H1 (cell line): ENCODE measurements at places on chromosomes 16 and 17. TPM values are rescaled to one million over a fixed set of nuclear protein-coding genes. Genes with fewer than 3 reads are reported as not detected.

DNA sequence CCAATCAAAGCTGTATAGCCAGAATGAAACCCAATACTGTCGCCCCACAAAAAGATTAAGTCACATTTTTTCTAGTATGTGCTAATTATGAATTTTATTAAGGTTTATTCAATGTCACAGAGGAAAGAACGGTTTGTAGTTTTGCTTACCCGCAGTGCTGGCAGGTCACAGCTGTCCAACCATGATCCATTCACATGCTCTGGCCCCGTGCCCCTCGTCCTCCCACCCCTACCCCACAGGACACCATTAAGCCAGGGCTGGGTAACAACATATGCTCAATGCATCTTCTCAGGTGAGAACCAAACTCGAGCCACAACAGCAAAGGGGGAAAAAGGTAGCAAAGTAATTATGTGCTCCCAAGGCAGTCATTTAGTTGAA is 589 bp upstream of the FBF1 start:
- no peak for DNase-seq
- H3K27ac ChIP-seq, result no peak overlapping the region
- H3K27me3 ChIP-seq, result no peaks in the 10 kb centered on the region
- H3K36me3 ChIP-seq, result peaks cover 12% of the 10 kb centered on the region

- no peaks in the 10 kb centered on the region for H3K4me1 ChIP-seq
- H3K36me3 ChIP-seq, result no peaks in the 10 kb centered on the region
- H3K4me3 ChIP-seq, result no peak overlapping the region
- no peak for DNase-seq
- H3K27me3 ChIP-seq, result no peaks in the 10 kb centered on the region; the same call in 1 of the 2 replicates
These were observed 228.2 kb upstream of the GSE1 start for GRCh38 chr16:85384833-85385462.

DNA sequence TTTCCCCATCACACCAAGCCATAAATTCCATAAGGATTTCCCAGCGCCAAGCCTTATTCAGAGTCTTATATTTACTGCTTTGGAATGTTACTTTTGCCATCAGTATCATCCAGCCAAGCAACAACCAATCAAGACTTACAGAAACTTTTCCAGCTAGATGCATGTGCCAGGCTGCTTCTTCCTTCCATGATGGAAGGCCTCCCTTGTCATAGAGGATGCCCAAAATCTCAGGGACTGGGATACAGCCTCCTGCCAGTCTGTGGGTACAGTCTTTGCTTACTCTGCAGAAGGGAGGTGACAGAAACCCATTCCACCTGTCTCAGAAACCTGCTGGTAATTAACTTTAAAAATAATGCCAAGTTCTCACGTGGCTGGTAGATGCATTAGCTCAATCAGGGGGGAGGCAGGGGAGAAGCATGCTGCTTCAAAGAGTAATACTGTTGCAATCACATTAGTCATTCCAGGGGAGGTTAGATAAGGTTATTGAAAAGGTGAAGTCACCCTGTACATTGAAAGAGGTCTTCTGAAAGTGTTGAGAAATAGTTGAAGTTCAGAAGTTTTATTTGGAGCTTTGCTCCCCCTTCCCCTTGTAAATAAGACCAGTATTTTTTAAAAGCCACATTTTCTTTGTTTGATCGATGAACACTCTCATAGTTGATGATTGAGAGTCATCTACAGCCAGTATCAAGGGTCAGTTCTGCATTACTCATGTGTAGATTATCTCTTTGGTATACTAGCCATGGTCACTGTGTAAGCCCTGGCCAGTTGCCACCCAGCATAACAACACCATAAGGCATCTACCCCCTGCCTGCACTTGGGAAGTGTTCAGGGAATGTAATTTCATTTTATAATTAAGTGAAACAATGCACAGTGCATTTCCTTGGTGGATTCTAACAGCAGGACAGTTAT is 22.2 kb downstream of the HLF start:
- no peaks in the 10 kb centered on the region for H3K36me3 ChIP-seq
- H3K4me1 ChIP-seq, result no peaks in the 10 kb centered on the region
- no peaks in the 10 kb centered on the region for H3K27me3 ChIP-seq
- H3K27ac ChIP-seq, result no peak overlapping the region
- no peak for DNase-seq

DNA sequence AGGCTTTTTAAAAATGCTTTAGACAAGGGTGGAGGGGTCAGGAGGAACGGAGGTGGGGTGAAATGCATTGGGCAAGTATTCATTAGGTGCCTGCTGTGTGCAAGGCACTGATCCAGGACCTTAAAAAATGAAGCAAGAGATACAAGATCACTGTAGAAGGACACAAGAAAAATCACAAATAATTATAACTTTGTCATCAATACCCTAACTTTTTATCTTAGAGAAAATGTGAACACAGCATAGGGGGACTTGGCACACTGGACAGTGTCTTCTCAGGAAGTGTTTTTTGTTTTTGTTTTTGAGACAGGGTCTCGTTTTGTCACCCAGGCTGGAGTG is 7.0 kb downstream of the EPOP start:
- DNase-seq, result no peak
- peaks cover 9% of the 10 kb centered on the region for H3K4me1 ChIP-seq
- no peaks in the 10 kb centered on the region for H3K36me3 ChIP-seq
- H3K4me3 ChIP-seq, result no peak overlapping the region

The CBX2 gene
- 83.9 and 85.9 TPM in 2 replicates for total RNA-seq

The STX1B gene
- 18.0 and 20.2 TPM in 2 replicates for total RNA-seq

The TRIM65 gene
- 47.7 and 48.6 TPM in 2 replicates for total RNA-seq

The IKZF3 gene
- 0.52 and 0.56 TPM in 2 replicates for total RNA-seq

The ENPP7 gene
- total RNA-seq, result not detected in 2 replicates

The RAB40C gene
- 15.6 and 17.8 TPM in 2 replicates for total RNA-seq

The FBXL20 gene
- total RNA-seq, result 10.3 and 11.0 TPM in 2 replicates

The GSDMA gene
- total RNA-seq, result not detected in 2 replicates
